Kidney (tissue), 22 donors: ENCODE measurements at places on chromosomes 2 and 18. TPM values are rescaled to one million over a fixed set of nuclear protein-coding genes. Genes with fewer than 3 reads are reported as not detected.

- DNase-seq, result no peak
Measured at GRCh38 chr18:55857409-55857808, 269.4 kb upstream of the TCF4 start.

GRCh38 chr2:85938456-85938855 is 49.7 kb upstream of the ST3GAL5 start:
- DNase-seq, result no peak

DNA sequence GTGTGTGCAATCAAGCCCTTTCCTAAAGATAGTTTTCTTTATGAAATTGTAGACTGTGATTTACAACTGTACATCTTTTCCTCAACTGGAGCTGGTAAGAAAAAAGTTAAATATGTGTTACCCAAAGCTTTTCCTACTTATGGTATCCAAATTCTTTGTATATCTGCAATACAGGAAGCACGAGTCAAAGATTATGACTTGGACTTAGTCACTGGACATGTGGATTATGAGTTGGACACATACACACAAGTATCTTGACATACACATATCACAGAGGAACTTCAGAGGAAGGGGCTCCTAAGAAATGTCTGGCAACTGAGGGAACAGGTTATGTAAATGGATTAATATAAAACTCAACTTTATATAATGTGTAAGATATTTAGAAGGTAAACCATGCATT is 35.2 kb downstream of the PRELID3A start:
- DNase-seq, result no peak

GRCh38 chr2:220586980-220587530 is 959.6 kb downstream of the SLC4A3 start:
- peak; percentile 10 for DNase-seq

The TET3 gene
- 0.52 TPM for polyA plus RNA-seq

The UGT1A4 gene
- polyA plus RNA-seq, result 0.84 TPM

The GTF2A1L gene
- polyA plus RNA-seq, result 2.7 TPM

- DNase-seq, result no peak
Measured at GRCh38 chr2:75211266-75211770, 12.0 kb upstream of the TACR1 start.

The CYS1 gene
- 276 TPM for polyA plus RNA-seq
